ENCODE measurements at places on chromosomes 5 and 9.

DNA sequence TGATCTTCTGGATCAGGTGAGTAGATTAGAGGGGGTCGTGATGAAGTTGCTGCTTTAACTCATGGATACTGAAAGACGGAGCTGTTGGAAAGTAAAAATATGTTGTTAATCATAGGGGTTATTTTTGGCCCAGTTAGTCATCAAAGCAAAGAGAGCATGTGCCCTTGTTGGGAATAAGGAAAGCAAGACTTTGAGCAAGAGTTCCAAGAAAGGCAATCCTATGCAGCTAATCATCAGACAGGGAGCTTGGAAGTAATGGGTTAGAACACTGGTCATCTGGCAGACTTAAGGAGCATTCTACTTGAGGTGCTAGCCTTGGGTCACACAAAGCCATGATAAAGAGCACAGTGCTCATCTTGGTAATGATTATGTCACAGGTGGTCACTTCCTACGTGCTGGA, 18.3 kb downstream of the ASPN start:
- ATAC-seq, result no peak

DNA sequence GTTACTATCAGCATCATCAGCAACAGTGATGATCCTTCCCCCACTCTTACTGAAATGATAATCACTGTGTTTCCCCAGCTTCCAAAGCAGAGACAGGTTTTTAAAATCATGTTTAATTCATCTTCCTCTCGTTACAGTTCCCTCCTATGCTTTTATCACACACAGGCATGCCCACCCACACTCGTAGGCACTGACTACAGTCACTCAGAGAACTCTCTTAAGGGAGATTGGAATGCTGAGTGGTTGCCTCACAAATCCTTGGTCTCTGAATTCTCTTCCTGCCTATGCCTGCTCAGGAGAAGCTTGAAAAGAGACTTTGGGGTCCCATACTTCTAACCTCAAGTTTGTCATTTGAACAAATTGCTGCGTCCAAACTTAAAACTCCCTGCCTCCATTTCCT, 179.2 kb downstream of the FRMD3 start:
- ATAC-seq, result no peak

- peak; percentile 32 for ATAC-seq
Observed at GRCh38 chr9:85569988-85570387, 171.8 kb downstream of the AGTPBP1 start.

DNA sequence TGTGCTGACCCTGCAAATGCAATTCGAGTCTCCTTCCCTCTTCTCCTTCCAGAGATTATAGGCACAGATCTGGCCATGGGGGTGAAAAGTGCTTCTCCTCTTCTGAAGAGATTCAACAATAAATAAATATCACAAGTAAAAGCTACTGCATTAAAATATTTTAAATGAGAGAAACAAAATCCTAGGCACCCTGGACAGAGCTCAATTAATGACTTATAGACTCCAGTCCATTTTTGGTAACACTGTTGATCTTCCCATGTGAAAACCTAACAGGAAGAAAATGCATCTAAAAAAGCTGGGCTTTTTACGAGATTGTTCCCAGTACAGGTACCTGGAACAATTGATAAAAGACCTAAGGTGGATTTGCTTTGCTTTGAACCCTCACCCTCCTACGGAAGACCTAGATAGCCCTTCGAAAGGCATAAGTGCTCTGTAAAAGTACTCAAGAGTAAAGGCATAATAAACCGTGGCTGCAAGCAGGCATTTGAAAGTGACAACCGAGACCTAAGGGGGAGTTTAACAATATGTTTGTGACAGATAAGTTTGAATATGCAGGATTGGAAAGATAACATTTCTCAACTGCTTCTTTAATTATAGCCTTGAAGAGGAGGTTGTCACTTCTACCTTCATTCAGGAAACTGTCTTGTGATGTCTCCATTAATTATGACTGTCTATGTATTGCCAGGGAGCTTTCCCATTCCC, 29.4 kb upstream of the MED10 start:
- ATAC-seq, result no peak

GRCh38 chr5:132751971-132752580, 4.8 kb downstream of the CCNI2 start:
- ATAC-seq, result no peak

- ATAC-seq, result no peak
Observed at GRCh38 chr5:77869116-77869798, 93.1 kb upstream of the TBCA start.

- no peak for ATAC-seq
Observed at GRCh38 chr5:61637566-61637965, 305.5 kb downstream of the ZSWIM6 start.

GRCh38 chr5:65837139-65837538, 89.2 kb upstream of the ERBIN start:
- no peak for ATAC-seq

DNA sequence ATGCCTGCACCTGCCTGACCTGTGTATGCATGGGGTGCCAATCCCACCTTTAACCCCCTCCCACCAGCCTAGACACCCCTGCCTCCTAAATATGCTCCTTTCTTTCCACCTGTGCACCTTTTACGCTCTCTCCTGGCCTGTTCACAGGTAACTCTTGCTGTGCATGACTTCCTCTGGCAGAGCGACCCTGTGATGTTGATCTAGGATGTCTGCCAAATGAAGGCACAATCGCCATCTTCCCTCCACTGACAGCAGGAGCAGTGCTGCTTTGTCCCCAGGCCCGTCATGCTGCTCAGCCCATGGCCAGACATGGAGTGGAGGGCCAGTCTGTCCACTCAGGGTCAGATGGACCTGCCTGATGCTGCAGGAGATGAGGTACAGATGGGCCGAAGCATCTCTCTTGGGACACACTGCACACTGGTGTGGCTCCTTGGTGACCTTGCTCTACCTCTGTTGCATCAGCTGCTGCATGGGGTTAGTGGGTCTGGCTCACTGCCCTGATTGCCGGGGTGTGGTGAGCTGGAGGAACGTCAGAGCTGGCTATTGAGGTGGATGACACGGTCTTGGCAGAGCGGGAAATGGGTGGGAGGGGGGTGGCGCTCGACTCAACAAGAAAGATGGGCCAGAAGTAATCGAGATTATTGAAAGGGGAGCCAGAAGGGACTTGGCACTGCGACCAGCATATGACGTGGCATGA, 101.7 kb upstream of the PITX1 start:
- ATAC-seq, result no peak

Data from activated T-helper 17 cell treated with anti-CD3 and anti-CD28 coated beads, Interleukin-2, amount 50 U/mL, for 72 hours (primary cell).